ENCODE measurements at places on chromosomes 6 and 20. TPM values are rescaled to one million over a fixed set of nuclear protein-coding genes. Genes with fewer than 3 reads are reported as not detected.

DNA sequence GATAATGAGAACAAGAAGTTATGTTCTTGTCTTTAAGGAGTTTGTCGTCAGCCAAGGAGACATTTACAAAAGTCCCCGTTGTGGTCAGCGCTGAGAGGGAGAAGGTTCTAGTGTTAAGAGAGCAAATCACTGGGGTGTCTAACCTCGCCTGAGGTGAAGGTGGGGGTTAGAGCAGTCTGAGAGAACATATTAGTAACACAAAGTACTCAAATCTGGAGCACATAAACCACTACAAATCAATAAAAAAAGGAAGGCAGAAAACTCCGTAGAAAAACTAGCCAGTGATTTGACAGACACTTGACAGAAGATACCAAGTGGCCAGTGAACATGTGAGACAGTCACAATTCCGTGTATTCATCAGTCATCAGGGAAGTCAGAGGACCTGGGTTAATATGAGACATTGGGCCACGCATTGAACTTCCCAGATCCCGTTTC is 45.4 kb downstream of the CDS2 start:
- peak overlapping the region; percentile 33 for H3K4me3 ChIP-seq
- H3K27me3 ChIP-seq: no peaks in the 10 kb centered on the region
- peak overlapping the region; percentile 51 for H3K27ac ChIP-seq
- H3K36me3 ChIP-seq: 0 out of 2 replicates have a peak, but pooled peaks cover 8% of the 10 kb centered on the region

GRCh38 chr20:40286975-40287531 is 402.0 kb downstream of the MAFB start:
- no peak overlapping the region for H3K4me3 ChIP-seq
- H3K27ac ChIP-seq: no peak overlapping the region
- H3K36me3 ChIP-seq: no peaks in the 10 kb centered on the region

GRCh38 chr6:117555262-117555849 is 47.0 kb downstream of the GOPC start:
- no peak overlapping the region for H3K27ac ChIP-seq
- no peaks in the 10 kb centered on the region for H3K36me3 ChIP-seq
- no peaks in the 10 kb centered on the region for H3K4me1 ChIP-seq
- no peaks in the 10 kb centered on the region for H3K27me3 ChIP-seq

DNA sequence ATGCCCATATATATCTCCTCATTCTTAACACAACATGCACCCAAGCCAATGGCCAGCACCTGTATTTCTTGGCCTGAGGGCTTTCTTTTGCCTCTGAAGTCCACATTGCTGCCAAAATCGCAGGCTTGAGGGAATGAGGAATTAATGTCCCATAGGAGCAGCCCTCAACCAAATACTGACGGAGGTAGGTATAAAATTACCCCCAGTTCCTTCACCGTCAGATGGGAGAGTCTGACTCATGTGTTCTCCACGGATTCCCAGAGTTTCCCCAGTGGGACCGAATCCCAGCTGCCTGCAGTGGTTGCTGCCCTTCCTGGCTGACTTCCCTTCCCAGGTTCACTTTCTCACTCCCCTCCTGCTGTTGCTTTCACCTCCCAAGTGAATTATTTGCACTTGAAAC is 602.2 kb upstream of the NOX3 start:
- H3K27me3 ChIP-seq: no peaks in the 10 kb centered on the region
- H3K27ac ChIP-seq: no peak overlapping the region
- no peaks in the 10 kb centered on the region for H3K4me1 ChIP-seq
- H3K36me3 ChIP-seq: no peaks in the 10 kb centered on the region
- no peak overlapping the region for H3K4me3 ChIP-seq

DNA sequence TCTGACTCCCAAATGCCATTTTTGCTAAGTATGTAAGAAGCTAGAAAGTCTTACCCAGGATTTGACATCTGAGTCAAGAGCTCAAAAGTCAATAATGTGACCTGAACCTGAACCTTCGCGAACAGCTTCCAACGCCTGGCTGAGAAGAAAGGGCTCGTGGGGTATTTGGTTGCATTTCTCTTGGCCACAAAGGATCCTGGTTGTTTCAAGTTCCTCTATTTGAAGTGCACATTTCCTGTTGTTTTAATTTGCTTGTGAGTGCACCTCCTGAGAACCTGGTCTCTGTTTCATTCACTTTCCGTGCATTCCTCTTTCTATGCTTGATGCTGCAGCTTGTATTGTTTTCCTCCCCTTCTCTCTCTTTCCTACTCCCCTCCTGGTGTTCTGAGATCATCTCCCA is 212.5 kb downstream of the FOXA2 start:
- H3K4me3 ChIP-seq: 0 out of 2 replicates have a peak overlapping the region, but pooled peaks have one; percentile 17
- H3K4me1 ChIP-seq: peaks cover 5% of the 10 kb centered on the region
- no peak overlapping the region for H3K27ac ChIP-seq
- DNase-seq: peak; percentile 46

- no peak overlapping the region for H3K27ac ChIP-seq
- no peaks in the 10 kb centered on the region for H3K27me3 ChIP-seq
- H3K4me3 ChIP-seq: no peak overlapping the region
- H3K36me3 ChIP-seq: no peaks in the 10 kb centered on the region
Observed at GRCh38 chr20:1075616-1076015, 42.8 kb upstream of the PSMF1 start.

GRCh38 chr20:987677-988076 is 14.4 kb downstream of the RSPO4 start:
- H3K27me3 ChIP-seq: peaks cover 6% of the 10 kb centered on the region
- H3K27ac ChIP-seq: no peak overlapping the region
- no peak for DNase-seq
- H3K4me3 ChIP-seq: no peak overlapping the region
- H3K36me3 ChIP-seq: no peaks in the 10 kb centered on the region

GRCh38 chr6:94089941-94090340 is 670.6 kb upstream of the EPHA7 start:
- no peaks in the 10 kb centered on the region for H3K4me1 ChIP-seq
- H3K27me3 ChIP-seq: no peaks in the 10 kb centered on the region
- no peaks in the 10 kb centered on the region for H3K36me3 ChIP-seq
- no peak overlapping the region for H3K4me3 ChIP-seq
- no peak for DNase-seq

GRCh38 chr20:57867807-57868206 is 158.0 kb upstream of the PMEPA1 start:
- H3K27me3 ChIP-seq: no peaks in the 10 kb centered on the region
- no peak overlapping the region for H3K4me3 ChIP-seq
- no peak overlapping the region for H3K27ac ChIP-seq
- no peaks in the 10 kb centered on the region for H3K36me3 ChIP-seq
- H3K4me1 ChIP-seq: no peaks in the 10 kb centered on the region

DNA sequence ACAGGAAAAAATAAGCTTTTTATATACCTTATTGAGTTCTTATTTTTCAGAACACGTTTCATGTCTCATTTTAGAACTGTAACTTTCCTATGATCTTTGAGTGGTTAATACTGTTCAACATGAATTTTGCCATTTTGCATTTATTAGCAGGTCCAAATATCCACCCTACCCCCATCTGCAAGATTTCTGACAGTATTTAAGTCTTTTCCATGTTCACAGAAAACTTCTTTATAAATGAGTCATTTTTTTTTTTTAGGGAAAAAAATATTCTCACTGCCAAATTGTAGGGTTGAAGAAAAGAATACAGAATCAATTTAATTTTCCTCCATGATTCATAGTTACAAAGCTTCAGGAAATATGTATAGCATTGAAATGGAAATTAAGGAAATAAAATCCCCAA is 101.8 kb downstream of the COL21A1 start:
- H3K27me3 ChIP-seq: no peaks in the 10 kb centered on the region
- H3K4me3 ChIP-seq: no peak overlapping the region
- DNase-seq: no peak
- H3K4me1 ChIP-seq: no peaks in the 10 kb centered on the region
- H3K36me3 ChIP-seq: no peaks in the 10 kb centered on the region

- H3K27me3 ChIP-seq: no peaks in the 10 kb centered on the region
- H3K27ac ChIP-seq: peak overlapping the region; percentile 58
- no peak for DNase-seq
Observed at GRCh38 chr6:31402324-31403282, 792 bp upstream of the MICA start.

DNA sequence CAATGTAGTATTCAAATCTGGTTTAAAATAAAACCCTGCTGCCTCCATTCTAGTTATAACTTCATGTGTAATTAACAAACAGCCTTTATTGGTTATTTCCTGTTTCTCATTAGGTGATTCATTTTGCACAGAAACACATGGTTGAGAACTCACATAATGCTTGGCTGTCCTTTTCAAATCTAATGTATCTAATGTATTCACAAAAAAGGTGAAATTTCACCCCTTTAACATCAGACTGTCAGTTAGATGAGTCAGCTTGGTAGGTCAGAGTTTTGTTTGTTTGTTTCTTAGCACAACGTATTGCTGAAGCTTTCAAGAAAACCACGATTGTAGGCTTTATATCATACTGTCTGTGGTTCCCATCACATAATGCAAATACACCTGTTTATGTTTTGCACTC is 78.7 kb upstream of the TMEM30A start:
- H3K27ac ChIP-seq: no peak overlapping the region
- no peak overlapping the region for H3K4me3 ChIP-seq
- no peak for DNase-seq
- no peaks in the 10 kb centered on the region for H3K36me3 ChIP-seq
- no peaks in the 10 kb centered on the region for H3K27me3 ChIP-seq
- no peaks in the 10 kb centered on the region for H3K4me1 ChIP-seq

- H3K27ac ChIP-seq: peak overlapping the region; percentile 93
- no peaks in the 10 kb centered on the region for H3K27me3 ChIP-seq
- DNase-seq: no peak
- H3K4me1 ChIP-seq: peaks cover 57% of the 10 kb centered on the region
- no peak overlapping the region for H3K4me3 ChIP-seq
- H3K36me3 ChIP-seq: no peaks in the 10 kb centered on the region
Observed at GRCh38 chr6:137167702-137168377, 5.6 kb downstream of the IL22RA2 start.

DNA sequence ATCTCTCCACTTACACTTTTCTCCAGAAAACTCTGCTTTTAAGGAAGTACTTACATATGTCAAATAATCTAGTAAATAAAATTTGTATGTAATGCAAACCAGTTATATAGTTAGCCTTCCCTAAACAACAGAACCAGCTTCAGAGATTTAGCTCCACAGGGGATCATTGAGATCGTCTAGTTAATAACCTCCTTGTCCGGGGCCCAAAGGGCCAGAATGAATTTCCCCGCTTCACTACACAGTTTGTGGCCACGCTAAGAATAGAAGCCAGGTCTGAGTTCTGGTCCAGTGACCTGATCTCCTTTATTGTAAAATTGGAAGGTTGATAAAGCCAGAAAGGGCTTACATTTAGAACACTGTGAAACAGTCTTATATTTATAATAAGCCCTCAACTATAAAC is 245.2 kb downstream of the TPBG start:
- DNase-seq: no peak
- no peaks in the 10 kb centered on the region for H3K27me3 ChIP-seq
- H3K27ac ChIP-seq: no peak overlapping the region
- no peaks in the 10 kb centered on the region for H3K36me3 ChIP-seq
- H3K4me1 ChIP-seq: no peaks in the 10 kb centered on the region
- no peak overlapping the region for H3K4me3 ChIP-seq

DNA sequence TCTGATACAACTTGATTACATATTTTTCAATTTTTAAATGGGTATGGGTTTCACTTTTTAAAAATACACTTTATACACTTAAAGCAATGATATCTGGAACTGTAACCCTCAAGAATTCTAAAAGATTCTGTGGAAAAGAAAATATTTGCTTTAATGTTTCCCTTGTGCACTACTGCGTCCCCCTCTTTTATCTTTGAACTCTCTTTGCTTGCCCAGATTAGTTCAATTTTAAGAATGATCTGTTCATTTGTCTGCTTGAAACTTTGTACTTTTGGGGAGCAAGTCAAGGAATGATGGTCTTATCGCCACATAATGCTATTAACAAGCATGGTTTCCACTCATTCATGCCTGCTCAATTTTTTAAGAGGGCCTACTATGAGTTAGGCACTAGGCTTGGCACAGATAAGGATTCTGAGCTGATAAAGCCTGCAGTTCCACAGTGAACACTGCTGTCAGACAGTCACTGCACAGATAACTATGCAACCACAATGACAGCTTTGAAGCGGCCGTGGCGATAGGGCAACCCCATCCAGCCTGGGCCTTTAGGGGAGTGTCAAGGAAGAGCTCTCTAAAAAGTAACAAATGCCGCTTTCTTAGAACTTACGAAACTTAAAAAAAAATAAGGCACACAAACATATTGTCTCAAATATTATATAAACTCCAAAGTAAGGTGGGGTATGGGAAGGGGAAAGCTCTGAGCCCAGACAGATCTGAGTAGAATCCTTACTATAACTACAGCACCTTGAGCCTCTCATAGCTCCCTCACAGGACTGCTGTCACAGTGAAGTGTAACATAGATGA is 29.7 kb downstream of the FYN start:
- H3K27ac ChIP-seq: peak overlapping the region; percentile 72
- no peaks in the 10 kb centered on the region for H3K27me3 ChIP-seq
- H3K4me3 ChIP-seq: peak overlapping the region; percentile 45
- no peak for DNase-seq
- H3K4me1 ChIP-seq: peaks cover 70% of the 10 kb centered on the region

DNA sequence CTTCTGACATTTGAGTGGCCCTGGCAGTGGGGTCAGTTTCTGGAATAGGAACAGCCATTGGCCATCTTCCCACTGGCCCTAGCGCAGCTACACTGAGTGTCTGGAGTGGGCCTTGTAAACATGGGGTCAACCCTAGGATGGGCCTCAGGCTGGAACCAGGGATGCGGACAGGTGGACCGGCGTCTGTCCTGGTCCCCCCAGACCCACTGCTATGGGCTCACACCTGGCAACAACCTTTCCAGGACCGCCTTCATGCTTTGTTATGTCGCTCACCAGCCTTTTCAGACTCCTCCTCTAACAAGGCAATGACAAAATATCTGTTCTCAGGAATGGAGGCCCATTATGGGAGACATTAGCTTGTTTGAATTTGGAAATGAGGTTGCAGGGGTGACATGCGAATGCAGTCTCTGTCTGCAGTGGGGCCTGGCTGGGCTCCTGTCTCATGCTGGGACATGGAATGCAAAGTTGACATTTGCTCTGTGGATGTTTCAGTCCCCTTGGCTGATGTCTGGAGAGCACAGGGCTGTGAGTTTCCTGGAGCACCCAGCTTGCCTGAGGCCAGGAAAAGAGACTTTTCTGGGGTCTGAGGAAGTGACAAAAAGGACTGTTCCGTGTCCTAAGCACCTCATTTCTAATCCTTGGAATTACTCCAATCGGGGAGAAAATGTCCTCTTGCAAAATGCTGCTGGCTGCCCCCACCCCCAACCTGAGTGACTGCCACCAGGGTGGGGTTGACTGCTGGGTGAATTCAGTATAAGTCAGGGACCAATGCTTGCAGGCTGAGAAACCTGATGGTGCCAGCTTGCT is 98.7 kb upstream of the PMEPA1 start:
- DNase-seq: no peak
- no peaks in the 10 kb centered on the region for H3K27me3 ChIP-seq
- H3K27ac ChIP-seq: no peak overlapping the region

- peaks cover 2% of the 10 kb centered on the region for H3K4me1 ChIP-seq
- H3K27me3 ChIP-seq: no peaks in the 10 kb centered on the region
- H3K36me3 ChIP-seq: no peaks in the 10 kb centered on the region
- DNase-seq: no peak
Observed at GRCh38 chr6:118804091-118804490, 89.9 kb upstream of the ASF1A start.

Gene FAM162B
- not detected for polyA plus RNA-seq

Gene FARS2
- polyA plus RNA-seq: 33.7 TPM

Gene PPIL6
- polyA plus RNA-seq: 0.17 TPM

Gene KIZ
- polyA plus RNA-seq: 7.7 TPM

Gene XKR7
- not detected for polyA plus RNA-seq

Gene TFAP2B
- polyA plus RNA-seq: 0.12 TPM

Gene MAPK13
- 45.1 TPM for polyA plus RNA-seq

Gene IPCEF1
- polyA plus RNA-seq: 2.1 TPM
